CD4-positive, alpha-beta T cell treated with Interleukin-21 for 1 hour (primary cell): ENCODE measurements at places on chromosomes 7 and 10.

GRCh38 chr7:46291601-46292150 is 370.6 kb upstream of the IGFBP3 start:
- no peak for DNase-seq

- DNase-seq, result peak; percentile 1
Observed at GRCh38 chr10:18312374-18313139, 172.3 kb downstream of the CACNB2 start.

DNA sequence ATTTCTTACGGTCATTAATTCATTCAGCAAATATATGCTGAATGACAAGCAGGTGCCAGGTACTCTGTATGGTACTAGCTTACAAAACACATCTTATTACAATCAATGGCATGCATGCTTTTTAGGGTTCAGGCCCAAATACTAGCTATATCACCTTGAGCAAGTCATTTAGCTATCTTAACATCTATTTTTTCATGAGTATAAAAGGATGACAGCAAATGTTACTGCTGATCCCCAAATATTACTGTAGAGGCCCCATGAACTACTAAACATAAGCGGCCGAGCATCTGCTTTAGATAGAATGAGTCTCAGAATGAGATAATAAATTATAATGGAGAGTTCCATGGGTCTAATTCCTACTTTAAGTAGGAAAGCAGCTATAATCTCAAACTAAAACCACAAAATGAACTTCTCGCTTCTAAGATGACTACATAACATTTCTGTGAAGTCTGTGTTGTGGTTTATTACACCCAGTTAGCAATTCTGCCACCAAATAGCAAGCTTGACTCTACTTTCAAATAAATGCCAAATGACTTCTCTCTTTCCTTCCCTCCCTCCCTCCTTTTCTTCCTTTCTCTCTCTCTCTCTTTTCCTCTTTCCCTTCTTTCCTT is 113.7 kb upstream of the LRRN3 start:
- DNase-seq, result no peak

DNA sequence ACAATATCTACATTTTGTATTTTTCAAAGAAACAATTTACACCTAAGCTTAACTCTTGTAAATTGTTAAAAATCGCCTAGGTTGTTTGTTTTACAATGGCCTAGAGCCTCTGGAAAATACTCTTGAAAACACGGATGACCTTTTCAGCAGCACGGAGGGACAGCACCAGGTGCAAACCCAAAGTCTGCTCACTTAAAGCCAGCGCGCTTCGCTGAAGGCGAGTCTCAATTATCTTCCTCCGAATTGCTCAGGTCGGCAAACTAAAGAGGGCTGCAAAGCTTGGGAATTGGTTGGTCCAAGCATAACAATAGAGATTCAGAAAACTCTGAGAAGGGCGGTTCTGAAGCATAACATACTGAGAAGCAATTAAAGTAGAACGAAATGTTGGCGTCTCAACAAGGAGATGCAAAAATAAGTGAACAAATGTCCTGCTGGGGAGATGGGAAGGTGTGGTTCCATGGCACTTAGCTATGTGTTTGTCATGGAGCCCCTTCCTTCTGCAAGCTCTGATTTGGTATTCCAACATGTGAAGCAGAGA is 139.9 kb upstream of the PITRM1 start:
- DNase-seq, result no peak

- no peak for DNase-seq
Observed at GRCh38 chr7:127474457-127474856, 81.9 kb upstream of the ZNF800 start.

DNA sequence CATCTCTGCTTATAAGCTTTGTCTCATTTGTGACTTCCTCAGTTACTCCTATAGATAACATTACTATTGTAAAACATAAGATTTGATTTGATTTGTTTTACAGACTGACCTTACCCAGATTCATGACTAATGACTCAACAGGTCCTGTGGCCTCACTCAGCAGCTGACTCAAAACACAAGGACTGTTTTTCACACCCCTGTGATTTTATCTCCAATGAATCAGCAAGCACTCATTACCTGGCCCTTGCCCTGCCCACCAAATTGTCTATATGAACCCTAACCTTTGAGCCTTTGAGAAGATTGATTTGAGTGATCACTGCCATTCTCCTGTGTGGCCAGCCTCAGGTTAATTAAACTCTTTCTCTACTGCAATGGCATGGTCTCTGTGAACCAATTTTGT is 1064.6 kb upstream of the LRRTM3 start:
- no peak for DNase-seq

DNA sequence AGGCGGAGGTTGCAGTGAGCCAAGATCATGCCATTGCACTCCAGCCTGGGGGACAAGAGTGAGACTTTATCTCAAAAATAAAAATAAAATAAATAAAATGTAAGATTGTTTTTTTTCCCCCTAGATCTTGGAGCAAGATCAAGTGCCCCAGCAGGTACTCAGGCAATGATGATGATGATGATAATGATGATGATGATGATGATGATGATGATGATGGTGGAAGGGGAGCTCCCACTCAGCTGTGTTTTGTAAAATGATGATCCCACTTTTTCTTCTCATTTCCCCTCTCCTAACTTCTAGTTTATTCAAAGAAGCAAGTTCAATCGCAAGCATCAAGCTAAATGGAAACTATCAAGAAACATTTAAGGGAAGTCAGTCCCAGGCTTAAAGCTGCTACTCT is 50.3 kb downstream of the PIK3CG start:
- no peak for DNase-seq

DNA sequence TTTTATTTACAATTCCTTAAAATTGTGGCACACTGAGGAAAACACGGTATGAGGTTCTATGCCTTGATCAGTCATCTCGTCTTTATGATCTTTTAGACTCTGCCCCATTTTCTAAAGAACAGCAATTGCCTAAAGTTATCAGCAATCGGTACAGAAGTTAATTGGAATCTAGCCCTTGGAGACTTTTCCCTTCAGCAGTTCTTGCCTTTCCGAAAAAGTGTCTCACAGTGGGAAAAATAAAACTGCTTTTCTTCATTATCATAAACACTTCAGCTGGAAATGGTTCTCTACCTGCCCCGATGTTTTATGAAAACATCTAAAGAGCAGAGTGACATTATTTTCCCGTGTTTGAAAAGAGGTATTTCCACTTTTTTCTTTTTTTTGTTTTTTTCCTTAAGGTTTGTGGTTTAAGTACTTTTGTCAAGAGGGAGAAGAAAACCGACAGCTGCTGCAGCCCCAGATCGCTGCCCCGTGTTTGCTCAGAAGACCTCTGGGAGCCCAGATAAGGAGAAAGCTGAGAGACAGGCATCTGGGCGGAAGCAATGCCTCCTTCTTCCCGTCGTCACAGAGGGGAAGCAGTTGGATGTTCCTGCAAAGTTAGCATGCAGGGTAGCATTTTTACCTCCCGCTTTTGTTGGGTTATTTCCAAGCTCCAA is 149.7 kb downstream of the FRMD4A start:
- no peak for DNase-seq

DNA sequence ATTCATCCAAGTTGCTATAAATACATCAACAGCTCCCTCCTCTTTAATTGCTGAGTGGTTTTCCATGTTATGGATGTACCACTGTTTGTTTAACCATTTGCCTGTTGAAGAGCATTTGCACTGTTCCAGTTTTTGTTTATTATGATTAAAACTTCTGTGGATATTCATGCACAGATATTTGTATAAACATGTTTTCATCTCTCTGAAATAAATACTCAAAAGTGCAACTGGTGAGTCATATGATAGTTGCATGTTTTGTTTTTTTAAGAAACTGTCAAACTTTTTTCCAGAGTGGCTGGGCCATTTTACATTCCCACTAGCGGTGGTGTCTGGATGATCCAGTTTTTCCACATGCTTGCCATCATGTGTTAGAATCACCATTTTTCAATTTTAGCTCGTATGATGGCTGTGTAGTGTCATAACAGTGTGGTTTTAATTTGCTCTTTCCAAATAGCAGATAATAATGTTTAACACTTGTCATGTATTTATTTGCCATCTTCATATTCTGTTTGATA is 33.6 kb downstream of the MEOX2 start:
- no peak for DNase-seq

DNA sequence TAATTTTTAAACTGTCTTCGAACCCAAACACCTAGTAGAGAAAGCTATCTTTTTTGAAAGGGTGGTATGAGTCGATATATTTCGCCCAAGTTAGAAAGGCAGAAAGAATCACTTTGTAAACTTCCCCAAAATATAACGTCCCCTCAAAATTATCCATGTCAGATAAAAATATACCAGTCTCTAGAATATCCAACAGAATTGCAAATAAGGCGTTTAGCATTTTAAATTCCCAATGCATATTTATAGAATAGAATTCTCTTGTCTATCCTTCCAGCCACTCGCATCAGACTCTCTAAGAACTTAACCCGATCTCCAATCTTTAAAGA is 2.1 kb downstream of the CTBP2 start:
- DNase-seq, result no peak

- DNase-seq, result no peak
Observed at GRCh38 chr7:26538216-26538615, 246.6 kb downstream of the SNX10 start.

- no peak for DNase-seq
Observed at GRCh38 chr7:40471891-40472290, 337.1 kb downstream of the SUGCT start.

- DNase-seq, result peak; percentile 64
Observed at GRCh38 chr10:110008518-110009339, 945 bp downstream of the ADD3 start.

- DNase-seq, result peak; percentile 73
Observed at GRCh38 chr10:102835007-102835482, 2.2 kb downstream of the CYP17A1 start.

DNA sequence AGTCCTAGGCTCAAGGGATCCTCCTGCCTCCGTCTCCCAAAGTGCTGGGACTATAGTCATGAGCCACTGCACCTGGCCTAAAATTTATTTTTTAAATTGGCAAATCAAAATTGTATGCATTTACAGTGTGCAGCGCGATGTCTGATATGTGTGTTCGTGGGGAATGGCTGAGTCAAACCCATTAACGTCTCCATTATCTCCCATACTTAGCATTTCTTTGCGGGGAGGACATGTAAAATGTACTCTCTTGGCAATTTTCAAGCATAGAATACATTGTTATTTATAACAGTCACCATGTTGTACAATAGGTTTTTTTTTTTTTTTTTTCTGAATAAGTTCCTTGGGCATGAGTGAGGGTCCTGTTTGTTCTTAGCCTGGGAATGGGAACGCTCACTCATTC is 3.8 kb downstream of the TMEM184A start:
- DNase-seq, result no peak

GRCh38 chr7:102096706-102097427 is 189.8 kb upstream of the SH2B2 start:
- no peak for DNase-seq

DNA sequence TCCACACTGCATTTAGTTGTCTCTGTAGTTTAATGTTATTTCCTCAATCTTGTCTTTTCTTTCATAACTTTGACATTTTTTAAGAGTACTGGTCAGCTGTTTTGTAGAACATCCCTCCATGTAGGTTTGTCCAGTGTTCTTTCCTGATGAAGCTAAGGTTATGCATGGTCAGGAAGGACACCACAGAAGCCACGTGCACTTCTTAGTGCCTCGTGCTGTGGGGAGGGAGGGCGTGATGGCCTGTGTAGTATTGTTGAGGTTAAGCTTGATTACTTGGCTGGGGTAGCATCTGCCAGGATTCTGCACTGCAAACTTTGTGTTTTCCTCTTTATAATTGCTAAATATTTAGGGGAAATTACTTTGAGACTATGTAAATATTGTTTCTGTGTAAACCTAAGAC is 48.3 kb downstream of the MCMBP start:
- no peak for DNase-seq

DNA sequence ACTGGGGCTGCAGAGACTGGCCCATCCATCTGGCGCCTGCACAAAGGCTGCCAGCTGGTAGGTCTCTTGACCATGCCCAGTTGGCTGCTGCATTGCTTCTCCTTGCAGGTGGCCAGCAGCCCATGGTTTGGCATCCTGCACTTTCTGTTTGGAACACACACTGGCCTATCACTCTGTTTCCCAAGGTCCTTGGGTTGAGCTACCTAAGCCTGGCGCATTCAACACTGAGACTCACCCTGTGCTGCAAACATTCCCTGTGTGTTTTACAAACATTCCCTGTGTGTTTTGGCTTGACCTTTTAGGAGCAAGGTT is 55.5 kb downstream of the TACR2 start:
- DNase-seq, result no peak

GRCh38 chr10:91987397-91988037 is 63.9 kb downstream of the BTAF1 start:
- DNase-seq, result no peak

GRCh38 chr10:121405549-121405948 is 192.7 kb downstream of the FGFR2 start:
- DNase-seq, result no peak

- DNase-seq, result no peak
Observed at GRCh38 chr7:50628434-50629084, 63.4 kb upstream of the DDC start.

GRCh38 chr10:70617798-70618568 is 15.4 kb upstream of the PRF1 start:
- DNase-seq, result no peak

DNA sequence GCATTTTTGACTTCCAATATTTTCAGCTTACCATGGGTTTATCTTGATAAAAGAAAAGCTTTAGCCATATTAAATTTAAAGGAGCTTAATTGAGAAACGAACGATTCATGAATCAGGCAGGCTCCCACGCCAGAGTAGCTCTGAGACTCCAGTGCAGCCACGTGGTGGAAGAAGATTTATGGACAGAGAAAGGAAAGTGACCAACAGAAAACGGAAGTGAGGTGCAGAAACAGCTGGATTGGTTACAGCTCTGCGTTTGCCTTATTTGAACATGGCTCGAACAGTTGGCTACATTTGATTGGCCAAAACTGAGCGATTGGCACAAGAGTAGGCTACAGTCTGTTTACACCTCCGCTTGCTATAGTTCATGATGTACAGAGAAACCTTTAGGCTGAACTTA is 395.4 kb downstream of the GATA3 start:
- DNase-seq, result no peak

- no peak for DNase-seq
Observed at GRCh38 chr7:137664846-137665245, 181.9 kb downstream of the DGKI start.

- DNase-seq, result no peak
Observed at GRCh38 chr10:13725594-13725993, 138.8 kb downstream of the PRPF18 start.
